Nucleus accumbens (tissue), 56 donors: ENCODE measurements at places on chromosomes 12 and 14.

DNA sequence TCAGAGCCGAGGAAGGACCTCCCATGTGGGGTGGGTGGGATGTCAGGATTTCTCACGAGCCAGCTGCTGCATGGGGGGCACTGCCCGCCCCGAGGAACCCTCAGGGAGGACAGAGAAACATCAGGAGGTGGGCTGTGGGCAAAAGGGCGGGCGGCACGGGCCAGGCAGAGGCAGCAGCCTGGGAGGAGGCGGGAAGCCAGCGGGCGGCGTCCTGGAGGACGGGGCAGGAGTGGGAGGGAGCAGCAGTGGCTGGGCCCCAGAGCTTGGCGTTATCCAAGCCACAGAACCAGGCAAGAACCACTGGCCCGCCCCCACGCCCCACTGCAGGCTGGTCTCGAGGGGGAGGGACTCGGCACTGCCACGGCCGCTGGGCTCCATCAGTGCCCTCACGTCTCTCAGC, 2.4 kb downstream of the C14orf180 start:
- DNase-seq, result no peak

GRCh38 chr14:54000341-54000811, 43.8 kb upstream of the BMP4 start:
- DNase-seq, result no peak

GRCh38 chr12:86613311-86613710, 357.1 kb upstream of the MGAT4C start:
- DNase-seq, result no peak

- no peak for DNase-seq
Measured at GRCh38 chr12:92300777-92301176, 155.1 kb upstream of the BTG1 start.

DNA sequence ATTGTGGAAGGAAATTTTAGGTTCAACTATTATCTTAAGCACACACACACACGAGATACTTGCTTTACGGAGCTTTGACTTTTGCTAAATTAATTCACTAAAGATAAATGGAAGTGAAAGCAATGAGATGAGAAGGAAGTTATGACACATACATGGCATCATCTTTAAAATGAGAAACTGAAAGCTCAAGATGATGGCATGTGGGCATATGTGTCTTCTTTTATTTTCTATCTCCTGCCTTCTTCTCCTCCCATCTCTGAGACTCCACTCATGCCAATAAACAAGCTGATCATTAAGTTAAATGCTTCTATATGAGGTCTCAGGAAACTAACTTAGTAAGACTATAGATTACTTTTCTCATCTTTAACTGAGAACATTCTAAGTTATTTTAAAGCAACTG, 216.7 kb downstream of the MED13L start:
- DNase-seq, result no peak
